ENCODE measurements at places on chromosomes 7 and 10. TPM values are rescaled to one million over a fixed set of nuclear protein-coding genes. Genes with fewer than 3 reads are reported as not detected.

- H3K36me3 ChIP-seq = no peaks in the 10 kb centered on the region
- no peak overlapping the region for H3K4me3 ChIP-seq
- H3K27ac ChIP-seq = no peak overlapping the region
- no peaks in the 10 kb centered on the region for H3K27me3 ChIP-seq
Measured at GRCh38 chr7:107632492-107632865, 28.1 kb upstream of the SLC26A4 start.

DNA sequence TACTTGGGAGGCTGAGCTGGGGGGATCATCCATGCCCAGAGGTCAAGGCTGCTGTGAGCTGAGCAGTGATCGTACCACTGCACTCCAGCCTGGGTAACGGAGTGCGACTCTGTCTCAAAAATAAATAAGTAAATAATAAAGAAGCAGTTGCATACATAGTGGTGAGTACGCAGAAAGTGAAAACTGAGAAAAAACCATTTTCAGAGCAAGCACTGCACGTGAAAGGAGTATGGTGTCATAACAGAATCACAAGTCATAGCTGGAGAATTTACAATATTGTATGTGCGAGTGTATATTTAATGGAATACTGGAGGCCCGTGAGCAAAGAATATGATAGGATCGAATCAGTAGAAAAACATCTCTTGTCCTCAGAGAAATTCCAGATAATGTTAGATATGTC lies 22.3 kb downstream of the KIAA1217 start:
- H3K27me3 ChIP-seq = no peaks in the 10 kb centered on the region
- DNase-seq = no peak
- no peaks in the 10 kb centered on the region for H3K36me3 ChIP-seq
- H3K27ac ChIP-seq = no peak overlapping the region

DNA sequence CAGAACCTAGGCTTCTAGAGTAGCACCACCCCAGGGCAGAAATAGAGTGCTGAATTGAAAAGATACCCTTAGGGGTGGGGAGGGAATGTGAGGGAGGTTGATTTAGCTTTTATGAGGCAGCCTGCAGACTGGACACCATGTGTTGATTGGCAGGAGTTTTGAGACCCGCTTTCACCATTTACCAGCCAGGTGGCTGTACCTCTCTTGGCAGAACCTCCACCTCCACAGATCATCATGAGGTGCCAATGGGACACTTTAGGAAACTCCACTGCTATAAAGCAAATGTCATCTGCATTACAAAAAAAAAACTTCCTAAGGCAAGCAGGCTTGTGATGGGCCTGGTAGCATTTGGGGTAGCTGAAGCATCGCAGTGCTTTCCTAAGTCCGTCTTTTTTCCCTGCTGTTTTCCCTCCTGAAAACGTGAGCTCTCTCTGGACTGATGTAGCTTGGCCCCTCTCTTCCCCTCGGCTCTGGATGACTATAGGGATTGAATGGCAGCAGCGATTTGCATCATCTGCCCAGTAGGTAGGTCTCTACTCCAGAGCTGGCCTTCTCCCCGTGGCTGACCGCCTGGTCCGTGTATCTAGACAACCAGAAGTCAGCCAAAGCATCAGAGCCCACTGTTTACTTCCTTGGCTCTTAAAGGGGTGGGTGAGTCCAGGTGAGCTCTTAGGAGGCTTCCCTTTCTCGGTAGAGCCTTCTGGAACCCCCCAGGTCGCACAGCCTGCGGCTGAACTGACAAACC lies 1.3 kb downstream of the PCBD1 start:
- peak overlapping the region; percentile 91 for H3K27ac ChIP-seq
- peaks cover 10% of the 10 kb centered on the region for H3K4me1 ChIP-seq
- H3K36me3 ChIP-seq = no peaks in the 10 kb centered on the region
- H3K27me3 ChIP-seq = no peaks in the 10 kb centered on the region
- DNase-seq = no peak
- peak overlapping the region; percentile 77 for H3K4me3 ChIP-seq

DNA sequence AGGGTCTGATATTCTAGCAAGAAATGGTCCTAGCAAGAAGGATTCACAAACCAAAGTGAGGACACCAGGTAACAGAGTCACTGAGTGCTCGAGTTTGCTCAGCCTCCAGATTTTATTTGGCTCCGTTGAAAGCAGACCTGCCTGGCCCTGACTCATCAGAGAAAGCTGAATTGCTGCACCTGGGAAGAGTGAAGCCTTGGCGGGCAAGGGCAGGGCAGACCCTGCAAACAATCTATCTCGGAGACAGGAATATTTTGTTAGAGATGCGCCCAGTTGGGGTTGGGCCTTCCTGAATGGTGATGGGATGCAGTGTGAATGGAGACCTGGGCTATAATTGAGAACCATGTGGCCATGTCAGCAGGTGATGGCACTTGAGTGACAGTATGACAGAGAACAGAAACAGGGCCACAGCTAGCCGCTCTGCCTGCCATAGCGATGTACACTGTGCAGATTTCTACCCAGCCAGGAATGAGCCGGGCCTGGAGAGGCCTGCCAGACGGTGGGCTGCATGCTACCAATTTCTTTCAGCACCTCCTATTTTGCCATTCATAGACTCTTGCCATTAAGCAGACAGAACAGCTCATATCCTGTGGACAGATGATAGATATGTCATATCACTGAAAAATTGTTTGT lies 744.2 kb downstream of the LRMDA start:
- no peak overlapping the region for H3K4me3 ChIP-seq
- H3K4me1 ChIP-seq = no peaks in the 10 kb centered on the region
- H3K36me3 ChIP-seq = no peaks in the 10 kb centered on the region
- DNase-seq = no peak
- no peaks in the 10 kb centered on the region for H3K27me3 ChIP-seq

DNA sequence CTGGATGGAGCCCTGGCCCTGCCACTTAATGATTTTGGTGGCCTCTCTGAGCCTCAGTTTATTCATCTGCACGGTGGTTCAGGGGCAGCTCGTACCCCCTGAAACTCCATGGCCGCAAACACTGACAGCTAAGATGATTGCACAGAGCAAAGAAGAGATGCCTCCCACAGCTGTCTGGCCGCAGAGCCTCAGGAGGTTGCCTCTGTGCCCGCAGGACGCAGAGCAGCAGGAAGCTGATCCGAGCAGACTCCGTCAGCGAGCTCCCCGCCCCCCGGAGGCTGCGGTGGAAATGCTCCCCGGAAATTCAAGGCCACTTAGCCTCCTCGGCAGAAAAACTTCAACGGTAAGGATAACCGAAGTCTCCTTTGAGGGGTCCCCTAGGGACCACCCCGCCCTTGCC lies 30.2 kb upstream of the C10orf53 start:
- no peak overlapping the region for H3K4me3 ChIP-seq
- no peaks in the 10 kb centered on the region for H3K36me3 ChIP-seq
- H3K27me3 ChIP-seq = no peaks in the 10 kb centered on the region
- no peak for DNase-seq
- no peaks in the 10 kb centered on the region for H3K4me1 ChIP-seq
- H3K27ac ChIP-seq = no peak overlapping the region

GRCh38 chr7:43879477-43879876 lies 10.2 kb upstream of the MRPS24 start:
- no peaks in the 10 kb centered on the region for H3K27me3 ChIP-seq
- H3K4me1 ChIP-seq = peaks cover 4% of the 10 kb centered on the region
- no peak overlapping the region for H3K4me3 ChIP-seq
- DNase-seq = no peak
- H3K36me3 ChIP-seq = no peaks in the 10 kb centered on the region
- no peak overlapping the region for H3K27ac ChIP-seq

- H3K27me3 ChIP-seq = no peaks in the 10 kb centered on the region
- H3K4me3 ChIP-seq = no peak overlapping the region
- H3K27ac ChIP-seq = no peak overlapping the region
- no peaks in the 10 kb centered on the region for H3K36me3 ChIP-seq
- H3K4me1 ChIP-seq = peaks cover 2% of the 10 kb centered on the region
Measured at GRCh38 chr7:16651396-16652239, 5.6 kb downstream of the BZW2 start.

- no peak overlapping the region for H3K27ac ChIP-seq
- no peaks in the 10 kb centered on the region for H3K36me3 ChIP-seq
Measured at GRCh38 chr10:1199897-1200721, 143.9 kb downstream of the WDR37 start.

LRGUK gene
- 1.5 TPM for total RNA-seq

ZPBP gene
- 1.1 TPM for total RNA-seq

CALN1 gene
- 0.18 TPM for total RNA-seq

All from ovary (tissue), 10 donors.